Naive thymus-derived CD8-positive, alpha-beta T cell (primary cell): ENCODE measurements at places on chromosomes 4 and X. TPM values are rescaled to one million over a fixed set of nuclear protein-coding genes. Genes with fewer than 3 reads are reported as not detected.

GRCh38 chrX:3950373-3950772 lies 236.9 kb upstream of the PRKX start:
- no peak for DNase-seq
- no peaks in the 10 kb centered on the region for H3K36me3 ChIP-seq
- no peak overlapping the region for H3K4me3 ChIP-seq
- no peaks in the 10 kb centered on the region for H3K4me1 ChIP-seq
- H3K27me3 ChIP-seq = peaks cover 2% of the 10 kb centered on the region

- no peaks in the 10 kb centered on the region for H3K4me1 ChIP-seq
- H3K4me3 ChIP-seq = no peak overlapping the region
- no peaks in the 10 kb centered on the region for H3K36me3 ChIP-seq
- no peak overlapping the region for H3K27ac ChIP-seq
These were observed 60.4 kb upstream of the MTM1 start for GRCh38 chrX:150508018-150508417.

The PASD1 gene
- not detected for polyA plus RNA-seq

DNA sequence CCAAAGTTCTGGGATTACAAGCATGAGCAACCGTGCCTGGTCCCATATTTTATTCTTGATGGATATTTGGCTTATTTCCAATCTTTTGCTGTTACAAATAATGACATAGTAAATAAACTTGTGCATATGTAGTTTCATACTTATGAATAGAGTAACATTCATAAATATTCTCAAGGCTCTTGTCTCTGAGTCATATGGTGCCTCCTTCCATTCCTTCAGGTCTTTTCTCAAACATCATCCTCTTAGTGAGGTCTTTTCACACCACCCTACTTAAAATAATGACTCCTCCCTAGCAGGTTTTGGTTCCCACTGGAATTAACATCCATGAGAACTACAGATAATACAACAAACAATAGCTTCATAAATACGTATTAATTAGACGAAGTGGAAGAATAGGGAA lies 416.6 kb downstream of the IQCM start:
- no peak overlapping the region for H3K27ac ChIP-seq
- H3K4me1 ChIP-seq = no peaks in the 10 kb centered on the region
- H3K27me3 ChIP-seq = no peaks in the 10 kb centered on the region
- H3K4me3 ChIP-seq = no peak overlapping the region

The CYLC1 gene
- not detected for polyA plus RNA-seq

The RAB40AL gene
- not detected for polyA plus RNA-seq

GRCh38 chrX:46311581-46312120 lies 233.6 kb downstream of the ZNF674 start:
- no peak overlapping the region for H3K4me3 ChIP-seq
- no peaks in the 10 kb centered on the region for H3K4me1 ChIP-seq
- no peak overlapping the region for H3K27ac ChIP-seq
- no peak for DNase-seq

The MAGEA10 gene
- polyA plus RNA-seq = not detected
